ENCODE measurements at places on chromosomes 3 and 15.

DNA sequence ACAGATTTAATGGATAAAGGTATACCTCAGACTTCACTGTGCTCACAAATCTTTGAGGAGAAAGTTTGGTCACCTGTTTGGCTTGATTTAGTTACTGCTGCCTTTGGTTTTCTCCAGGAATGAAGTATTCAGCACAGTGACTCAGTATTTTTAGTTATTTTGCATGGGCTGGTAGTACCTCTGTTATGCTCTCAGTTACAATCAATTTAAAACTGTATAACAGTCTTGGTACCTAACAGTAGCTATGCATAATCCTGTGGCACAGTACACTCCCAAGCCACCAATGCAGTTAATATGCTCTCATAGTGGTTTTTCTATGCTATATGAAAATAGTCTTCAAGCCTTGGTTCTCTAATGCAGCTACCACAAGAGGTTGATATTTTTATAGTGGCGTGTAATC is 11.9 kb upstream of the EIF3J start:
- no peak for DNase-seq

DNA sequence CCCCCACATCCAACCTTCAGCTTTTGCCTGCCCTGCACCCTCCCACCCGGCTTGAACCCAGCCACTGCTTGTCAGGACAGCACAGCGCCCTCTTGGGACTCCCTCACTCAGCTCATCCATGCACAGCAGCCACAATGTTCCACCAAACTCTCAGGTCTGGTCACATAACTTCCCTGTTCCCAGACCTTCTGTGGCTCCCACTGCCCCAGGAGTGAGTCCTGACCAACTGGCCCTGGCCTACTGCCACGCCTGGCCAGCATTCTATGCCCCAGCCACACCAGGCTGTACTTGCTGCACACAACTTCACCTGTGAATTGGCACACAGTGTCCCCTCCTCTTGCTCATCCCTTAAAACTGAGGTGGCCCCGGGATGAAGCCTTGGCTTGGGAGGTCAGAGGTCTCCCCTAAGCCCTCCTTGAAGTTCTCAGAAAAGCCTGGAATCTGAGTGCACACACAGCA is 21.0 kb downstream of the PLXNB1 start:
- no peak for DNase-seq

DNA sequence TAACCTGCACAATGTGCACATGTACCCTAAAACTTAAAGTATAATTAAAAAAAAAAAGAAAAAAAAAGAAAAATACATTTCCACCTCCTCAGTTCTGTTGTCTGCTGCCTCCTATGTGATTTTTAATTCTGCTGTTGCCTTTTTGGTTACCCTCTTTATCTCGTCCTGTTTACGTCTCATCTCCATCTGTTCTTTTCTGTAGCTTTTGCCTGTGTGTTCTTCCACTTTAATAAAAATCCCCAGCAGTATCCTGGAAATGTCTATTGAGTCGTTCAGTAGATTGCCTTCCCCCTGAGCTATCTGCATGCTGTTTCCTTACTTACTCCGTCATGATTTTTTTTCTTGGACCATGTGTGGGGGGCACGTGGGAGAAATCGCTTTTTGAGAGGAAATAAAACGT is 302.5 kb downstream of the FEZF2 start:
- DNase-seq = no peak

- no peak for DNase-seq
Observed at GRCh38 chr3:131350506-131350905, 31.1 kb upstream of the NUDT16 start.

DNA sequence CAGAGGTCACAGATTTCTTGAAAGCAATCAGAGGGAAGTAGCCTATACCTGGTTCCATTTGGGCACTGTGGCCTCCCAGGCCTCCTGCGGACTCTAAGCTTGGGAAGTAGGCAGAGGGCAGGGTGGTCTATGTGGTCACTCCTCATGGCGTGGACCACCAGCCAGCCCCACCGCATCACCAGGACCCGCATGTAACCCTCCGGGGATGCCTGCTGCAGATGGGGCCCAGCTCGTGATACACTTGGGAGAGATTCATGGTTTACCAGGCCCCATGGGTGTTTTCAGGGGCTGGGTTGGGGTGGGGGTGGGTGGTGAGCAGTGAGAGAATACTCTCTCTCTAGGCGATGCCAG is 123.7 kb downstream of the ASB7 start:
- no peak for DNase-seq

GRCh38 chr15:101052031-101052620 is 133.0 kb downstream of the LRRK1 start:
- no peak for DNase-seq

GRCh38 chr15:45496658-45497057 is 25.9 kb downstream of the SLC30A4 start:
- no peak for DNase-seq

DNA sequence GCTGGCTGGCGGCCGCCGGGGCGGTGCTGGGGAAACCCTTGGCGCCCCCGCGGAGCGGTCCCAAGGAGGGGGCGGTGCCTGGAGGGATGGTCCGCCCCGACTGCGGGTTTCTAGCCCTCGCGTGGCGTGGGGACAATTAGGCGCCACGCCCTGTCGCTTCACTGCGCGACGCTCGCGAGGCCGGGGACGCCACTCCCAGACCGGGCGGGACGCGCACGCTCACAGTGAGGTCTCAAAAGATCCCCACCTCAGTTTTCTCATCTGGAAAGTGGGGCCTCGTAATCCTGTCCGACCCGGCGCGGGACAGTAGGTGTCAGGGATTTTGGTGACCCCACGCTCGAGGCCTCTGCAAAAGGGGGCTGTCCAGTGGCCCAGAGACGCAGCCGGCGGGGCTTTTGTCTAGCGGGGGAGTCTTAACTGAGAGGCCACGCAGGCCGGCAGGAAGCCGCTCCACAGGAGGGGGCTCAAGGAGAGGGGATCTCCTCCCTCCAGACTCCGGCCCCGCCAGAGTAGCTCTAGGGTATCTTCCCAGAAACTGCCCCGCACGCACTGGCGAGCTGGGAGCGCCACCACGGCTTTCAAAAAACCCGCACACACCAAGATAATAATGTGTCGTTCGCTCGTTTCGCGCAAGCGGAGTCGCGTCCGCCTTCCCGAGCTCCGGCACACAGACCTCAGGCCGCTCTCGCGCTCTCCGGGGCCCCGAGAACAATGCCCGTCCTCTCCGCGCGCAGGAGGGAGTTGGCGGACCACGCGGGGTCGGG is 710 bp upstream of the CLK3 start:
- peak; percentile 49 for DNase-seq

GRCh38 chr3:157582637-157582973 is 79.4 kb upstream of the VEPH1 start:
- DNase-seq = no peak

- peak; percentile 78 for DNase-seq
Observed at GRCh38 chr15:89836267-89837133, 21.8 kb upstream of the ANPEP start.

DNA sequence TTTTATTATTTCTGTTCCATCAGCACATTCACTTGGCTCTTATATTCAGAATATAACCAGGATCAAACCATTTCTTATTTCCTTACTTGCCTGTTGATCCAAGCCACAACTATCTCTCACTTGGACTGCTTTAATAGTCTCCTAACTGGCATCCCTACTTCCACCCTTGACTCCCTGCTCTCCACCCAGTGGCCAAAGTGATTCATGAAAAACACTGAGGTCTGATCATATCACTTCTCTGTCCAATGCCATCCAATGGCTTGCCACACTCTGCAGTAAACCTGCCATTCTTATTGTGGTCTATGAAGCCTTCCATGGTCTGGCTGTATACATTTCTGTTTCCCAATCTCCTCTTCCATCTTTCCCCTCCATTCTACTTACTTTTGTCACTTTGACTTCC is 576.1 kb downstream of the PDCD6IP start:
- DNase-seq = no peak

- peak; percentile 79 for DNase-seq
Observed at GRCh38 chr15:44087578-44088465, 107.2 kb downstream of the FRMD5 start.

DNA sequence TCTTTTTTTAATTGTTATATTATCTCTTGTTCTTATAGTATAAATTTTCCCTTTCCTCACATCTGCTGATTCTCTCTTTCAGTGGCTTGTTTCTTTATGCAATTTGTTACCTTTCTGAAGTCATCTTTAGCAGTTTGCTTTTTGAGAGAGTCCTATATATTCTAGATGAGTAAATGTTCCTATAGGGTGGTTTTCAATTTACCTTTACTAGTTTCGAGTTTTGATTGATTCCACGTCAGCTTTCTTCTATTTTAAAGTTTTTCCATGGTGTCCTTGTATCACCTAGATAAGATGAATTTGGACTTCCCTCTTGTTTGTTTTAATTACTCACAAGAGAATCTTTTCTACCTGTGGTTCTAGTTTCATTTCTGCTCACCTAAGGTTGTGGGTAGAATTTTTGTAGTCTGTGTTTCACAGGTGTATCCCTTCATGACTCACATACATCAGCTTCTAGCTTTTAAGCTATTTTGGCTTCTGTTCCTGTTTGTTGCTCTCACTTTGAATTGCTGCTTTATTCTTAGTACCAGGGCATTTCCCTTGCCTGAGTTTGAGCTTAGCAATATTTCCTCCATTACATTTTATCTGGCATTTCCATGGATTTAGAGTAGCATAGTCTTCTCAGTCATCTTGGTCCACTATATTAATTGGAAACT is 6.4 kb downstream of the TEX9 start:
- DNase-seq = no peak

DNA sequence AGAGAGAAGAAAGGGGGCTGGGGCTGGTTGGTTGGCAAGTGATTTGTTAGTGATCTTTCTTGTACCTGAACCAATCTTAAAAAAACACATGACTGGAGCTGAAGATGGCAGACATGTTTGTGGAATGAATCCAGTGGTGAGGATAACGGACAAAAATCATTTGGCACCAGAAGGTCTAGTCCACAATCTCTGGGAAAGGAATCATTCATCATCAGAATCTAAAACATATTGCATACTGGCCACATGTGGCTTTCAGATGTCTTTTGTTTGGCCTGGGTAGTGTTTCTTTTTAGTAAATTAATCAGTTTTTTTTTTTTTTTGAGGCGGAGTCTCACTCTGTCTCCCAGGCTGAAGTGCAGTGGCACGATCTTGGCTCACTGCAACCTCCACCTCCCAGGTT is 5.0 kb downstream of the NEK11 start:
- DNase-seq = no peak

GRCh38 chr15:81381720-81382119 is 7.7 kb upstream of the TMC3 start:
- no peak for DNase-seq

- no peak for DNase-seq
Observed at GRCh38 chr3:13111873-13112520, 38.8 kb upstream of the IQSEC1 start.

- DNase-seq = no peak
Observed at GRCh38 chr15:69119001-69119400, 41.4 kb upstream of the GLCE start.

DNA sequence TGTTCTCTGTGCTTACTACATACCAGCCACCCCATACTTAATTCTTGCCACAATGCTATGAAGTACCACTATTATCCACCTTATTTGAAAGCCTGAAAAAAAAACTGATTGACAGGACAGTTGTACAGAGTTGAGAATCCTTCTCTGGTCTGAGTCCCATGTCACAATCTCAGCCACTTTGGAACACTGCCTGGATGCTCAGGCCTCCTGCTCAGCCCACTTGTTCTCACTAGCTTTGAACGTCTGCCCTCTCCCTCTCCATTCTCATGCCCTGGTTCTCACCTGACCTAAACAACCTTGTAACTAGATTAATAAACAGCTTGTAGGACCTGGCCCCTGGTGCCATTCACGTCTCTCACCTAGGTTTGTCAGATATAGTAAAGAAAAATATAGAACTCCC is 53.9 kb downstream of the TRIM69 start:
- DNase-seq = no peak

DNA sequence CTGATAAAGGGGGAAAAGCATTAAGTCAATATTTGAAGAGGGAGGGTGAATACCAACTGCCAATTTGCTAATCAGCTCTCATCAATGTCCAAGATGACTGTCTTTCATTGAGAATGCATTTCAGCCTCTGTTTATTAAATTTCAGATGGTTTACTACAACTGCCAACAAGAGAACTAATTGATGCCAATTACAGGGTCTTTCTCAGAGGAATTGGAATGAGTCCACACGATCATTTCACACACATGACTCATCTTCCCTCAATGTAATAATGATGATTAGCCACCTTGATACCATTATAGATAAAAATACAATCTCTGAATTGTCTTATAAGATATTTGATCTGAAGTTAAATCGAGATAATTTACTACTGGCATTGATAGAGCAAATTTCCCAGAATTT is 1274.4 kb downstream of the ROBO2 start:
- no peak for DNase-seq

GRCh38 chr3:111335512-111336303 is 206.3 kb upstream of the CD96 start:
- no peak for DNase-seq

DNA sequence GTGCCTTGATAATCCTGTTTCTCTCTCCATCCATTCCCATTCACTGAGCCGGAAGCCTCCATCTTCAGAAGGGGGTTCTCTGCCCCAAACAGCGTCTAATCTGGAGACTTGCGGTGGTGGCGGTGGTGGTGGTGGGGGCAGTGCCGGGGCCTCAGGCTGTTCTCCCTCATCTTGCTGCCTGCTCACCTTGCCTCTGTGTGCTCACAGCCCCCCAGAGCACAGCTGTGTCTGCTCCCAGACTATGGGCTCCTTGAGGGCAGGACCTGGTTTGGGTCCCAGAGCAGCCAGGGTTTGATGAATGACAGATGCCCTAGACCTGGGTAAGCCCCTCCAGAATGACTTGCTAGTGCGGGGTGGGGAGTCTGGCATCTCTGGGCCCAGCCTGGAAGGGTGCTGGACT is 430 bp upstream of the PSTPIP1 start:
- DNase-seq = no peak

- no peak for DNase-seq
Observed at GRCh38 chr3:194243172-194243837, 107.4 kb downstream of the HES1 start.

DNA sequence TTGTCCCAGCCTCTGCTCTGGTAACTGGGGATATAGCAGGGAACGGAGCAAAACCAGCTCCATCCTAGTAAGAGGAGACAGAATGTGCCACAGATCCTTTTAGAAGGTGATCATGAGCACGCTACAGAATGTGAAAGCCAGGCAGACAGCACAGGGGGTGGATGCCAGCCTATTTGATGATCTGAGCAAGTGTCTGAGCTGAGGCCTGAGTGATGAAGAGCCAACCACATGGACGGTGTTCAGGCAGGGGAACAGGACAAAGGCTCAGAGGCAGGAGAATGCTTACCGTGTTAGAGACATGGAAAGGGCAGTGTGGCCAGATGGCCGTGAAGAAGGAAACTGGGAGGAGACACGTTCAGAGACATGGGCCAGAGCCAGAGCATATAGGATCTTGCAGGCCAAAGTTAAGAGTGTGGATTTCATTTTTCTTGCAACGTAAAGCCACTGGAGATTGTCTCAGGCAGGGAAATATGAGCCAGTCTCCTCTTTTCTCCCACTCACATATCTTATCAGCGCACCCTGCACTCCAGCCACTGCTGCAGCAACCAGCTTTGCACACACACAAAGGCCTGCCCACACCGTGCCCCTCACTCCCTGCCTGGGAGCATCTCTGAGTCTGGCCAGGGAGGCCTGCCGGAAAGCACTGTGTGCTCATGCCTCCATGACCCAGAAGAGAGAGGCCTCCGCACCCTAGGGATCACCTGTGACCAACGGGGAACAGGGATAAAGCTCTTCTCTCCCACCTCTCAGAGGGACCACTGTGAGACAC is 20.1 kb downstream of the RAB43 start:
- no peak for DNase-seq

GRCh38 chr15:92901072-92901761 is 1.1 kb downstream of the CHD2 start:
- no peak for DNase-seq

Data from HS-27A (cell line).